Effector CD8-positive, alpha-beta T cell (primary cell): ENCODE measurements at places on chromosomes 5 and 9.

- DNase-seq, result no peak
Measured at GRCh38 chr5:143501310-143502044, 98.0 kb upstream of the NR3C1 start.

DNA sequence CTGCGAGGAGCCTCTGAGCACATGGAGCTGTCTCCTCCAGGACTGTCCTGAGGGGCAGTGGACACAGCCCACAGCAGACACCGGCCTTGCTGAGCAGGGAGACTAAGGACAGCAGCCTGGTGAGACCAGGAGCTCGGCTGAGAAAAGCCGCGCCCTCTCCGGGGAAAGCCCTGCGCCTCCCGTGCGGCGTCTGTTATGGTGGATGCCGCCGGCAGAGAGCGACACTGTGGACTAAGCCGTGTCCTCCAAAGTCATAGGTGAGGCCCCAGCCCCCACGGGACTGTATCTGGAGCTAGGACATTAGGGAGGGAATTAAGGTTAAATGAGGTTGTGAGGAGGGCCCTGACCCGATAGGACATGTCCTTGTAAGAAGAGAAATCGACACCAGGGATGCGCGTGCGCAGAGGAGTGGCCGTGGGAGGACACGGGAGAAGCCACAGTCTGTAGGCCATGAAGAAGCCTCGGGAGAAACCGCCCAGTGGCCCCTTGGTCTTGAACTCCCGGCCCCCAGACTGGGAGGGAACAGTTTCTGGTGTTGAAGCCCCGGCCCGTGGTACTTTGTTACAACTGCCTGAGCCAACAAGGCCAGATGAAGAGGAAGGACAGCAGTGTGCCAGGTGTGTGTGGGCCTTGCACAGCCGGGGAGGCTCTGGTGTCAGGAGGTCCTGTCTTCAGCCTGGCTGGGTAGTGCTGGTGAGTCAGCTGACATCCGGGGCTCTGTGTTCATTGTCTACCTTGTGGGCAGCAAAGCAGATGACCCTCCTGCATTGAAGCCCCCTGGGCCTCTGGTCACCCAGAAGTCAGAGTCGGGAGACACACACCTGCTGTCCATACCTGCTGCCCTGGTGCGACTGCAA lies 22.1 kb downstream of the MRPL36 start:
- DNase-seq, result no peak

- no peak for DNase-seq
Measured at GRCh38 chr5:538801-539468, 14.7 kb upstream of the SLC9A3 start.

DNA sequence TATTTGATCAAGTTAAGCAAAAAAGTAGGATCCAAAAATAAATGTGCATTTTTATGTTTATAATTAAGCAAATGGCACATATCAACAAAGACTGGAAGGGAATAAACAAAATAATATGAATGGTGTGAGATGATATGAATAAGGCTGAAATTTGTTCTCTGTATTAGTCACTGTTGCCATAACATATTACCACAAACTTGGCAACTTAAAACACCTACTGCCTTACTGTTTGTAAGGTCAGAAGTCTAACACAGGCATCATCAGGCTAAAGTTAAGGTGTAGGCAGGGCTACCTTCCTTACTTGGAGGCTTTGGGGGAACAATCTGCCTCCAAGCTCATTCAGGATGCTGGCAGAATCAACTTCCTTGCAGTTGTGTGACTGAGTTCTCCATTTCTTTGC lies 19.3 kb downstream of the PGGT1B start:
- no peak for DNase-seq

DNA sequence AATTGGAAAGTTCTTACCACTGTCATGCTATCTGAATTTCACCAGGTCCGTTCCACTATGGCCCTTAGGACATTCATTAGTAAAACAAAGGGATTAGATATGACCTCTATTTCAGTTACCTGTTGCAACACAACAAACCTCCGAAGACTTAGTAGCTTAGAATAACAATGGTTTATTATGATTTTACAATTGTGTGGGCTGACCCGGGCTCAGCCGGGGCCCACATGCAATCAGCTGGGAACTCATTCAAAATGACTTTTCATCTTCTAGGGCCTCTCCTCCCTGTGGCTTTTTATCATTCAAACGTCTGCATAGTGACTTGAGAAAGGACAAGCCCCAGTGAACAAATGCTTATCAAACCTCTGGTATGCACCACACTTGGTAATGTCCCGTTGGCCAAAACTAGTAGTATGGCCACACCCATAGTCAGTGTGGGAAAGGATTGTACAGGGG lies 2.3 kb upstream of the FBXW11 start:
- no peak for DNase-seq

DNA sequence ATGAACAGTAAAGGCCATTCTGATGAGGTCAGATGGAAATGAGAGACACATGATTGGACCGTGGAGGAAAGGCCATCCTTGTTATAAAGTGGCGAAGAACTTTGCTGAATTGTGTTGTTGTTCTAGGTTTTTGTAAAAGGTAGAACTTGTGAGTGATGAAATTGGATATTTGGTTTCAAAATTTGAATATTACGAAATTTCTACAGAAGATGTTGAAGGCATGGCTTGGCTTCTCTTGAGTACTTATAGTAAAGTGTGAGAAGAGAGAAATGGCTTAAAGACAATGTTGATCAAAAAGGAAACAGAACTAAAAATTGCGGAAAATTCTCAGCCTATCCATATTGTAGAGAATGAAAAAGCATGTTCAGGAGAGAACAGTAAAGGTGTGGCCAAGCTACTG lies 166.6 kb upstream of the S1PR3 start:
- no peak for DNase-seq

DNA sequence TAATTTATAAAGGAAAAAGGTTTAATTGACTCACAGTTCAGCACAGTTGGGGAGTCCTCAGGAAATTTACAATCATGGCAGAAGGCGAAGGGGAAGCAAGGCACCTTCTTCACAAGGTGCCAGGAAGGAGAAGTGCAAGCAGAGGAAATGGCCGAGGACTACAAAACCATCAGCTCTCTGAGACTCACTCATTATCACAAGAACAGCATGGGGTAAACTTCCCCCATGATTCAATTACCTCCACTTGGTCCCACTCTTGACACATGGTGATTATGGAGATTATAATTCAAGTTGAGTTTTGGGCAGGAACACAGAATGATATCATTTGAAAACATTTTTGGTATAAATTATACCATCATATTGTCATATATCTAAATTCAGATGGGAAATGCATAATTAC lies 934.7 kb downstream of the CDH12 start:
- DNase-seq, result no peak

DNA sequence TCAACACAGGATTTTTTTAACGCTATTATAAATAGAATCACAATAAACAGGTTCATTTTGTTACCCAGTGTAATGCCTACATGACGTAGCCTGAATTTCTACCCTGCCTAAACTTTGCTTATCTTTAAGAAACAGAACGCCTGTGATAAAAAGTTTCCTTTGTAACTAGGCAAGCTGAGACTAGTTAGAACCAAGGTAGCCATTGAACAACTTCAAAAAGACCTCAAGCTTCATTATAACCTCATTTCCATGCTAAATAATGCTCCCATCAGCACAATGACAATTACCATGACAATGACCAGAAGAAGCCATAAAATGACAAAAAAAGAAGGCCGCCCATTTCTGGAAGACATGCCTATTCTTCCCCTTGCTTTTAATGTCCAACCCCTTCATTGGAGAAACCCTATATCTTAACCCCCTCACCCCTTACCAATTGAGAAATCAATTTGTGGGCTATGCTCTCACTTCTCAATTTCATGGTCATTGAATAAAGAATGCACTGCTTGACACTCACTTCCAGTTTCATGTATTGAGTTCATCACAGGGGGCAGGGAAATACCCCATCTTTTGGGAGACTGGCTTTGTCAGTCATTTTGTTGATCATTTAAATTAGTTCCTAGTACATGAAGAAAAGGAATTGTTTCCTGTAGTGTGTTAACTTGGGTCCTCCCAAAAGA lies 276.8 kb downstream of the MCTP1 start:
- no peak for DNase-seq

DNA sequence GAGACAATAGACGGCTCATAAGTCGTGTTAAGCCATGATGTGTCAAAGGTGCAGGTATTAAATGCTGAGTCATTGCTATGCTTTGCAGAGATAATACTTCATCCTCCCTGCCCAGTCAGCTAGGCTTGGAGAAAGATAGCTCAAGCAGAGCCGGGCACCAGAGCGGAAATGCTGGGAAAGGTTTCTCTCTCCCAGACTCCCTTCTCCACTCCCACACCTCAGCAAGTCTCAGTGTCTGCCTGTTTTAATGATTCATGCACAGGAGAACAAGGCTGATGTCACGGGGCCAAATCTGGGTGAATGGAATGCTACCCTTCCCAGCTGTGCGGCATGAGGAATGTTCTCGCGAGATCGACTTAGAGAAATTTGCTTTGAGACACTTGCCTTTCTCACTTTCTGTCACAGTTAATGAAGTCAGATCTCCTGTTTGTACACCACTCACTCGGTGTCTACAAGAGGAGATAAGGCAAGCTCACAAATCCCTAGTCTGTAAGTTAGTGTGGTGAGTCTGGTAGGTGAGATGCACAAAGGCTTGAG lies 204.4 kb downstream of the EFNA5 start:
- no peak for DNase-seq

- no peak for DNase-seq
Measured at GRCh38 chr9:22031655-22032411, 22.7 kb upstream of the CDKN2B start.

DNA sequence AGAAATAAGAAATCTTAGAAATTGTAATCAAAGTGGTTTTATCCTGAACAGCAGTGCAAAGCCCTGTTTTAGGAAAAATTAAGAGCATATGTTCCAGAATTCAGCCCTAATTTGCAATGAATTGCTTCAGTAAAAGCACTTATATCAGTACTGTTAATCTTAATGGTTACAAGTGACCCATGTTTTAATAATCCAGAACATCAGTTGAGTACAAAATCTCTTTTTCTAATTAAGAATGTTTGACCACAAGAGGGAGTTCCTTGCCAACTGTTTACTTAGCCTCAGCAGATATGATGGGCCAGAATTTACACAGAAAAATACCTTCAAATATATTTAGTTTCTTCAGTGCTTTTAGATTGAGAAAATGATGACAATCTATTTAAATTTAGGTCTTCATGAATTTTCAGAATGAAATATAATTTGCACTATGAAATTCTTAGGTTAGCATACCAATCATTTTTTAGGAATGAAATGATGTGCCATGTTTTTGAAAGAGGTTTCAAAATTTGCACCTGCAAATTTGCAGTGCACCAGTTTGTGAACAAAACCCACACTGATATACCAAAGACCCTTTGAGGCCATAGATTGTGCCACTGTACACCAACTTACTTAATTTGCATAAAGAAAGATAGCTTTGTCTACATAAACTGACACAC lies 926.3 kb upstream of the ARRDC3 start:
- no peak for DNase-seq

DNA sequence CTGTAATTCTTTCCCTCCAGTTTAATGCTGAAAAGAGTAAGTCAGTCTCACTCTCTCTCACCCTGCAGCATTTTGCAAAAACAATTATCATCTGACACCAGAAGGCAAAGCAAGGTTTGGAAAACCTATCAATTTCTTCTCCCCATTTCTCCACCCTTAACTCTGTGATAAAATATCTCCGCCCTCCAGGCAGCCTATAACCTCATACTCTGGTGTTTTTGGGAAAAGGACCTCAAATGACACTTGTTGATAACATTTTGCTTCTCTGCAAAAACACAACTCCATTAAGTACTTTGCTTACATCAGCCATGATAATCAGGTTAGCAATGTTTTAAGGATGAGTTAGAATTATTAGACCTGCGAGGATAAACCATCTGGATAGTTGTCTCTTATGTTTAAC lies 2.3 kb downstream of the ANKH start:
- no peak for DNase-seq

- DNase-seq, result no peak
Measured at GRCh38 chr5:1001406-1002270, 7.0 kb upstream of the NKD2 start.

DNA sequence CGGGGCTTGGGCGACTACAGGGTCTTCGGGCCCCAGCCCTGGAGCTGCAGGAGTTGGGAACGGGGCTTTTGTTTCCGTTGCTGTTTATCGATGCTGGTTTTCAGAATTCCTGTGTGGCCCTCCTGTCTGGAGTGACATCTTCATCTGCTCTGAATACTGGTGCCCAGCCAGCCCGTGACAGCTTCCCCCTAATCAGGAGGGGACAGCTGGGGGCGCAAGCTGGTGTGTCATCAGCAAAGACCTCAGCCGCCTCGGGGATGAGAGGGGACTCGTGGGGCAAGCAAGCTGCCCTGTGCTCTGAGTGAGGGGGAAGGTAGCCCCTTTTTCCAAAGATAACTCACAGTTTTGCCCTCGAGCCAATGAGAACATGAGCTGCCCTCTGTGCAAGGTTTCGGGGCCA lies 110.7 kb downstream of the RXRA start:
- no peak for DNase-seq

GRCh38 chr9:19442240-19442639 lies 33.4 kb downstream of the ACER2 start:
- no peak for DNase-seq

GRCh38 chr9:135707252-135708138 lies 5.5 kb downstream of the KCNT1 start:
- no peak for DNase-seq

GRCh38 chr5:11139217-11139865 lies 378.3 kb upstream of the DAP start:
- no peak for DNase-seq

DNA sequence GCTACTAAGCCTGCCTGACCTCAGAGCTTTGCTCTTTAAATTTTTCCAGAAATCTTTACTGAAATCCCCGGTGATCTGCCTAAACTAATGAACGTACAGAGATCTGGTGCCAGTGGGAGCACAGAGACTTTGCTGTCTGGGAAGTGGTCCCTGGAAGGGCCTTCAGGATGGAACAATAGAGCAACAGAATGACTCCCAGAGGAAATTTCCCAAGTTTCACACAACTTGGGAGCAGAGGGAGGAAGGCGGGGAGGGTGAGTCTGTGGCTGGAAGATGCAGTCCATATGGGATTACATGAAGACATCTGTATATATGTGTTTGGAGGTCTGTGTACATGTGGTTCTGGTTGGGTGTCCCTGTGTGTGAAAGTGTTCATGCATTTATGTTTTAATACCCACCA lies 638.3 kb downstream of the CCDC171 start:
- DNase-seq, result no peak

DNA sequence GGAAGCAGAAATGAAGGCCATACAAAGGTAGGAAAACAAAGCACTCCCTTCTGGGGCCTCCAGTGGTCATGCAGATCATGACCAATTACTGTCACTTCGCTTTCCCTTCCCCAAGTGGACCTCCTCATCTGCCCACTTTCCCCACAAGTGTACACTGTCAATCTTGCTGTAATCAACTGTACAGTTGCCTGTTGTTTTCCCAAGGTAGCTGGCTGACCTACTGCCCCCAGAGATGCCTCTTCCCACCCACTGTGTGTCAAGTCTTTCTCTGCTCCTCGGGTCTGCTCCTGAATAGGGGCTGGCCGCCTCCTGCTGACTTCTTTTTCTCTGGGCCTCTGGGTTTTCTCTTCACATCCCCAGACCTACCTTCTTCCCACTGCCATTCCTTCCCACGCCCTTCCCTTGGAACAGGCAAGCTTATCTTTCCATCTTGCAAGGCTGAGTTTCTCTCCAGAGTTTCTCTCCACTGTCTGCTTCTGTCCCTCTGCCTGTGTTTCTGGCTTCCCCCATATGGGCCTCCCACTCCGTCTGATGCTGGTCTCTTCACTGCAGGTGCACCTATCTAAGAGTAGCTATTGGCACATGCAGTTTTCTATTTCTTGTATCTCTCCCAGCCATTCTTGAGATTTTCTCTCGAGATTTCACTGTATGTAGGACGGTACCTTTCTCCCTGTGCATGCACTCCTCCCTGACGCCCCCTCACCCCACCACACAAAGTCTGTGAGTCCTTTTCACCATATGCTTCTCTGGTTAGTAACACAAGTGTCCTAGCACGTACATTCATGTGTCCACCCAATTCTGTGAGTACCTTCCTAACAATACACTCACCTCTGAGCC lies 2.4 kb downstream of the ELL2 start:
- DNase-seq, result no peak
